HepG2 (cell line): ENCODE measurements at places on chromosomes 12 and 14.

DNA sequence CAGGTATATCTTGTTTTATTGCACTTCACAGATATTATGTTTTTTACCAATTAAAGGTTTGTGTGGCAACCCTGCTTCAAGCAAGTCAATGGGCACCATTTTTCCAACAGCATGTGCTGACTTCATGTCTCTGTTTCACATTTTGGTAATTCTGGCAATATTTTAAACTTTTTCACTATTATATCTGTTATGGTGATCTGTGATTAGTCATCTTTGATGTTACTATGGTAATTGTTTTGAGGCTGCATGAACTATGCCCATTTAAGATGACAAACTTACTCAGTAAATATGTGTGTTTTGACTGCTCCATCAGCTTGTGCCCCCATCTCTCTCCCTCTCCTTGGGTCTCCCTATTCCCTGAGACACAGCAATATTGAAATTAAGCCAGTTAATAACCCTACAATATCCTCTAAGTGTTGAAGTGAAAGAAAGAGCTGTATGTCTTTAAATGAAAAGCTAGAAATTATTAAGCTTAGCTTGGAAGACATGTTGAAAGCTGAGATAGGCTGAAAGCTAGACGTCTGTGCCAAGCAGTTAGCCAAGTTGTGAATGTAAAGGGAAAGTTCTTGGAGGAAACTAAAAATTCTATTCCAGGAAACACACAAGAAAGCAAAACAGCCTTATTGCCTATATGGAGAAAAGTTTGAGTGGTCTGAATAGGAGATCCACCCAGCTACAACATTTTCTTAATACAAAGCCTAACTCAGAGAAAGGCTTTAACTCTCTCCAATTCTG, 365.1 kb downstream of the ATP23 start:
- DNase-seq: no peak

DNA sequence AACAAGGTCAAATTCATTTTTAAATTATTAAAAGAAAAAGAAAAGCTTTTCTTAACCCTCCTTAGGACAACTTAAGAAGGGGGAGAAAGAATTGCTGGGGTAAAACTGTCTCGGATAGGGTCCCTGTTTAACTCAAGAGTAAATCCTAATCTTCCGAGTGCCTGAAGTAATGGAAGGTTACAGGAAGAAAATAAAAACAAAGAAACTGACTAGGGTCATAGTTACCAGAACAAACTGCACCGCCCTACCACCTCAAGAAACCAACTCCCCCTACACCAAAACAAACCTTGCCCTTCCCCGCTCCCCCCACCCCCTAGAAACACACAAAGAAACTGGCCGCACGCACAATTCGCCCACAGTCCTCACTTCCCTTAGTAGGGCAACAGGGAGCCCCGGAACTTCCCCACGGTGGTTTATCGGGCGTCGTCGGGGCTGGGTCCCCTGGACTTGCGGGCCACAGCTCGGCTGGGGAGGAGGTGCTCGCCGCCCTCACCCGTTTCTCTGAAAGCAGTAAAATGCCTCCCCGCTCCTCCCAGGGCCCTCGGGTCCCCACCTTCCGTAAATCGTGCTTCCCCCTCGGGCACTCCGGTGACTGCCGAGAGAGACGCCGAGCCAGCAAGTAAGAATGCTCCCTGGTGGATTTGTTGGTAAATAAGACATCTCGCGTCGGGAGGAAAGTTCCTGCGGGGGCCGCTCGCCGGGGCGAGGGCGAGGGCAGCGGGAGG, 2.4 kb downstream of the SINHCAF start:
- no peak for DNase-seq

- no peak for DNase-seq
Measured at GRCh38 chr14:53391631-53392285, 238.6 kb upstream of the DDHD1 start.

DNA sequence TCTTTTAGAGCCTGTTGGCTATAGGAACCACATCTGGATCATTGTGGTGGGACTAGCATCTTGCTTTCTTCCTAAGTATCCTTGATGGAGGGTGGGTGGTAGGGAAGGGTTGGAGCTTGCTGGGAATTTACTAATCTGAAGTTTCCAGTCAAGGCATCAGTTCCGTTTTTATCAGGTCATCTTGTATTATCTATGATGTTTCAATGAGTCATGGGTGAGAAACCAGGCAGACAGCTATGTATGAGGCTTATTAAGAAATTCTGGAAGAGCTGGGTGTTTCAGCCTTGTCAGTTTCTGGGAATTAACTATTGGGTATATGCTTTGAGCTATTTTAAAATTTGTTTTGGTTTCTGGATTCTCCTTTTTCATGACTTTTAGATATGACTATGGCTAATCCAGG, 11.3 kb downstream of the TSFM start:
- no peak for DNase-seq

GRCh38 chr12:68462803-68463202, 130.6 kb upstream of the MDM1 start:
- DNase-seq: no peak
